ENCODE measurements at places on chromosomes 7 and 10.

- no peak for DNase-seq
These were observed 5.8 kb upstream of the METTL27 start for GRCh38 chr7:73847941-73848723.

DNA sequence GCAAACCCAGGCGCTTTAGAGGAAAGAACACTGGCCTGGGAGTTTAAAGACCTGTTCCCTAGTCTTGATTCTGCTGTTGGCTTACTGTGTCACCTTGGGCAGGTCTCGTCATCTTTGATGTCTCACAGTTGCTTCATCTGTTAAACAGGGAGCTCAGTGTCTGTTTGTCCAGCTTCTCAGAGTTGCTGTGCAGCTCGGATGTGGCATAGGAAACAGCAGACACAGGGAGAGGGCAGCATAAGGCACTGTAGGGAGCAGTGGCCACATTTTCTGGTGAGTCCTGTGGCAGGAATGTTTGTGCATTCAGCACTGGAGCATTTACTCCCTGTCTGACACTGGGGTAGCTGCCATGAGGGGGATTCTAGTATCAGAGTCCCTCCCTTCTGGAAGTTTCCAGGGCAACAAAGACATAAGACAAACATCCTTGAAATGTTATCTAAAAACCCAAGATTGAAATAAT lies 2.0 kb downstream of the REPIN1 start:
- no peak for DNase-seq

GRCh38 chr10:86176850-86177536 lies 189.6 kb downstream of the GRID1 start:
- DNase-seq: no peak

DNA sequence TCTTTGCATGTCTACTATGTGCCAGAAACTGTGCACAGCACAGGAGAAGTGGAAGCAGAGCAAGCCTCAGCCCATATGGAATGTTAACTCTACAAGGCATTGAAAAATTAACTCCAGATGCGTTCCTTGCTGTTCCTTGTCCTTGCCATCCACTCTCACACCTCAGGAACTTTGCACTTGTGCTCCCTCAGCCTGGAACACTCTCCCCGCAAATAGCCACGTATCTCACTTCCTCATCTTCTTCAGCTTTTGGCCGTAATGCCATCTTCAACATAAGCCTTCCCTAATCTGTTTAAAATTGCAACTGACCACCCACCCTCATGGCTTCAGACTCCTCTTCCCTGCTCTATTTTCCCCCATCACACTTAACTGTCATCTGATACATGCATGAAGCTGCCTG lies 83.2 kb upstream of the CAPZA2 start:
- DNase-seq: no peak
